ENCODE measurements at places on chromosomes 1 and 21.

- no peak for DNase-seq
These were observed 472.4 kb downstream of the SETD4 start for GRCh38 chr21:35587841-35588380.

- DNase-seq: no peak
These were observed 20.4 kb upstream of the FMOD start for GRCh38 chr1:203371288-203371687.

GRCh38 chr1:25867210-25867991, 8.1 kb downstream of the PAQR7 start:
- no peak for DNase-seq

- DNase-seq: no peak
These were observed 3.4 kb upstream of the RGS16 start for GRCh38 chr1:182607566-182607965.

DNA sequence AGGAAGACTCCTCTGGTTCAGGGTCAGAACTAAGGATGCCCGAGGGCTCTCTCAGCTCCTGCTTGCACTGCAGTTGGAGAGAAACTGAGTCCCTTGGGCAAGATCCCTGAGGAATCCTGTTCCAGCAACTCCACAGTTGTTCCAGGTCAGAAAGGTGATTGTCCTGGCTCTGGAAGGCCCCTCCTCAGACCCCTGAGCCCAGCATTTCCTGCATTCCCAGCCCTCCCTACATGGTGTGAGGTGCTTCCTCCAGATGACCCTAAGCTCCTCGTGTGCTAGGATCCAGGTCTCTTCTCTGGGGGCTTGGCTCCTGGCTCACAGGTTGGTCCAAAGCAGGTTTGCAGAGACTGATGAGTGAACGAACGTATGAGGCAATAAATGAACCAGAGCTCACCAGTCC, 11.5 kb downstream of the LDLRAD1 start:
- DNase-seq: no peak

- no peak for DNase-seq
These were observed 13.6 kb upstream of the FAM89A start for GRCh38 chr1:231053493-231054162.

DNA sequence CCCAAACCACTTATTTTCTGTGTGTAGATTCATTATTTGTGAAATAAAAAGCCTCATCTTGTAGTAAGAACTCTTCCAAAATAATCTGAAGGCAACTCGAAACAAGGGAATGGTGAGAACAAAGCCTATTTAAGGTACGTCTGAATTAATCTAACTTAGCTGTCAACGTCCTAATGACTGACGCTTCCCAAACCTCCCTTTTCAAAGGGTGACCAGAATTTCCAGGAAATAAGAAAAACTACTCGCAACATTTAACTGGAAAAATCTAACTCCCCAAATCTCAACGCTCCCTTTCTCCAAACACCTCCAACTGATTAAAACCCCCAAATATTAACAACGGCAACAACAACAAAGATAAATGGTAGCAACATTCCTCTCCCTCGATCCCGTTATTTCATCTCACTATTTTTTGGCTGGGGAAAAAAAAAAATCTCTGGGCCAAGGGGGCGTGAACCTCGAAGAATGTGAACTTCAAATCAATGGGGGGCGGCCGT, 693 bp downstream of the SRSF10 start:
- no peak for DNase-seq

- DNase-seq: no peak
These were observed 11.4 kb downstream of the KCNJ6 start for GRCh38 chr21:37904856-37905255.

GRCh38 chr1:89552471-89553081, 27.9 kb downstream of the LRRC8B start:
- DNase-seq: no peak

DNA sequence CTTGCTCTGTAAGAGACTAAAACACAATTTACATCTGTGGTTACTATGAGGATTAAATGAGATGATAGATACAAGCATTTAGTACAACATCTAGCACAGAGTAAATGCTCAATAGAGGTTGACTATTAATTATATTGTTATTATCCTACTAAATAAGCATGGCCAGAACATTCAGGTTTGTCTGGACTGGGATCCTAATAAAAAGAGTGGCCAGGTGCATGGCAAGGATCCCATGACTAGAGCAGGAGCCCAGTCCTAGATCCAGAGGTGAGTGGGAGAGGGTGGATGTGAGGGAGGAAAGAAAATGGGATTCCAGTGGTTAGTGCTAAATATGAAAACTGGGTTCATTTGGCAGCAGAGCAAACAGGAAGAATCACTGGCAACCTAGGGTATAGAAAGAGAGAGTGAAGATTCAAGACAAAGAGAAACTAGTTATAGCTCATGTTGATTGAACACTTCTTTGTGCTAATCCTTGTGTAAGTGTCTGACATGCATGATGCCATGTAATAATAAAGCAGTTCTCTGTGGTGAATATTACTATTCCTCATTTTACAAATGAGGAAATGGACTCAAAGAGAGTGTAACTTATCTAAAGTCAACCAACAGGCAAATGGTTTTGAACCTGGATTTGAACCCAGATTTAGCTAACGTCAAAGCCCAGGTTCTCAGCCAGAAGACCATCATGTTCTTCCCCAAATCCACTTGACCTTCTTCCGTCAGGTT, 71.1 kb upstream of the FGGY start:
- no peak for DNase-seq

Data from kidney epithelial cell (primary cell).